Activated CD4-positive, alpha-beta T cell treated with anti-CD3 and anti-CD28 coated beads for 36 hours (primary cell): ENCODE measurements at places on chromosomes 3 and 15. TPM values are rescaled to one million over a fixed set of nuclear protein-coding genes. Genes with fewer than 3 reads are reported as not detected.

The PRSS50 gene
- total RNA-seq, result not detected

The MKRN2OS gene
- total RNA-seq, result not detected

The HIGD2B gene
- total RNA-seq, result not detected

DNA sequence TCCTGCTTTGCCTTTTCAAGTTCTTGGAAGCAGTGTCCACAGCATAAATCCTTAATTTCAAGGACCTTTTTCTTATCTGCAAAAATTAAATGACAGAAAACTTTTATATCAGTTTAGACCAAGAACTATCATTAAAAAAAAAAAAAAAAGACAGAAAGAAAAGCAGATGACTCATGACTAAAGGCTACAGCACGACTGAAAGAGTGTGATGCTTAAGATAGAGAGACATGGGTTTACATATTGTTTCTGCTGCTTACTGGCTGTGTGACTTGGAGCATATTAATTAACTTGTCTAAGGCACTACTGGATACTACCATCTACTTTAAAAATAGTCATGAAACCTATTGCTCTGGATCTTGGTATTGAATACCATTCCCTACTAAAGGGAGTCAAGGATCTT is 62.3 kb downstream of the CEP152 start:
- no peak overlapping the region for H3K4me3 ChIP-seq
- no peak for DNase-seq
- H3K36me3 ChIP-seq, result peaks cover 52% of the 10 kb centered on the region
- H3K27me3 ChIP-seq, result no peaks in the 10 kb centered on the region
- no peaks in the 10 kb centered on the region for H3K4me1 ChIP-seq
- no peak overlapping the region for H3K27ac ChIP-seq

GRCh38 chr3:72836416-72836815 is 11.8 kb downstream of the SHQ1 start:
- no peaks in the 10 kb centered on the region for H3K27me3 ChIP-seq
- no peaks in the 10 kb centered on the region for H3K4me1 ChIP-seq
- H3K36me3 ChIP-seq, result peaks cover 37% of the 10 kb centered on the region
- no peak overlapping the region for H3K27ac ChIP-seq

The GASK1A gene
- total RNA-seq, result not detected

GRCh38 chr15:35306361-35306981 is 221.4 kb upstream of the NANOGP8 start:
- H3K27me3 ChIP-seq, result no peaks in the 10 kb centered on the region
- no peaks in the 10 kb centered on the region for H3K4me1 ChIP-seq
- DNase-seq, result no peak
- no peak overlapping the region for H3K4me3 ChIP-seq
- no peak overlapping the region for H3K27ac ChIP-seq

DNA sequence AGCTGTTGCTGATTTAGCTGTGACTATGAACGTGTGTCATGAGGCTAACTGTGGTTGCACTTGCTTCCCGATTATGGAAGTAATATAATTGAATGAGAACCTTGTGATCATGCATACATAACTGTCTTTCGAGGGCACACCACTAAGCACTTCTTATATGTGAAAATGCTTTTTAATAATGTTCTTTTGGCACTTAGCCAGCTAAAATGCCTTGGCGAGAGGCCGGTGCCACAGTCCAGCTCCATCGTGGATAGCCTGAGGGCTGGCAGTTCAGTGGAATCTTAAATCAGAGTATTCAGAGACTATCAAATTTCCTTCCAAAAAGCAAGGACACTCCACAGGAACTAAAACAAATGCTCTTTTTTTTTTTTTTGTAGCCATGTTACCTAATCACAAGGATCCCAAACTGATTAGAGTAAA is 161.6 kb upstream of the FRMD4B start:
- H3K4me3 ChIP-seq, result no peak overlapping the region
- no peaks in the 10 kb centered on the region for H3K36me3 ChIP-seq
- no peak for DNase-seq
- H3K4me1 ChIP-seq, result no peaks in the 10 kb centered on the region

- peaks cover 7% of the 10 kb centered on the region for H3K27me3 ChIP-seq
- no peak for DNase-seq
- peak overlapping the region; percentile 5 for H3K27ac ChIP-seq
- H3K36me3 ChIP-seq, result no peaks in the 10 kb centered on the region
- peaks cover 14% of the 10 kb centered on the region for H3K4me1 ChIP-seq
Observed at GRCh38 chr3:108416111-108416869, 94.1 kb downstream of the MYH15 start.

DNA sequence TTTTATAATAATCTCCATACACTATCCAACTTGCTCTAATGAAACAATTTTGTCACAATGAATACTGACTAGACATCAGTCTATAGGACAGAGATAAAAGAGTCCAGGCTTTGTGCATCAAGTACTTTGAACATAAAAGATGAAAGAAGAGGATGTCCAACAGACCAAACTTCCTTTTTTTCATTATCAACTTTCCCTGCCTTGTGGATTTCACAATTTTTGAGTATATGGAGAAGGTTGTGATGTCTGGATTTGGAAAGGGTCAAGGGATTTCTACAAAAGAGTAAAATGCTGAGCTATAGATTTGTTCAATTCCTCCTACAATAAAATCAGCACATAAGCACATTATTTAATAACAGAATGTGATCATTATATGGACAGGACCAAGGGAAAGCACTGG is 25.7 kb downstream of the CD47 start:
- H3K27ac ChIP-seq, result no peak overlapping the region
- H3K27me3 ChIP-seq, result no peaks in the 10 kb centered on the region
- peaks cover 68% of the 10 kb centered on the region for H3K36me3 ChIP-seq

The NRG4 gene
- not detected for total RNA-seq

DNA sequence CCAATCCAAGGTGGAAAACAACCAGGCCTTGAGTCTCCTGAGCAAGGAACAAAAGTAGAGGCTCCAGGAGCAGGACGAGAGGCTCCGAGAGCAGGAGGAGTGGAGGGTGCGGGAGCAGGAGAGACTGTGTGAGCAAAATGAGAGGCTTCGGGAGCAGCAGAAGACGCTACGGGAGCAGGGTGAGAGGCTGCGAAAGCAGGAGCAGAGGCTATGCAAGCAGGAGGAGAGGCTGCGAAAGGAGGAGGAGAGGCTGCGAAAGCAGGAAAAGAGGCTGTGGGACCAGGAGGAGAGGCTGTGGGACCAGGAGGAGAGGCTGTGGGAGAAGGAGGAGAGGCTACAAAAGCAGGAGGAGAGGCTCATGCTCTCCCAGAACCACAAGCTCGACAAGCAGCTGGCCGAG is 60.3 kb upstream of the UBE2Q2 start:
- no peak overlapping the region for H3K27ac ChIP-seq
- H3K4me1 ChIP-seq, result no peaks in the 10 kb centered on the region
- DNase-seq, result no peak
- no peak overlapping the region for H3K4me3 ChIP-seq

The ALDH1L1 gene
- 0.18 TPM for total RNA-seq

The FGF12 gene
- not detected for total RNA-seq

DNA sequence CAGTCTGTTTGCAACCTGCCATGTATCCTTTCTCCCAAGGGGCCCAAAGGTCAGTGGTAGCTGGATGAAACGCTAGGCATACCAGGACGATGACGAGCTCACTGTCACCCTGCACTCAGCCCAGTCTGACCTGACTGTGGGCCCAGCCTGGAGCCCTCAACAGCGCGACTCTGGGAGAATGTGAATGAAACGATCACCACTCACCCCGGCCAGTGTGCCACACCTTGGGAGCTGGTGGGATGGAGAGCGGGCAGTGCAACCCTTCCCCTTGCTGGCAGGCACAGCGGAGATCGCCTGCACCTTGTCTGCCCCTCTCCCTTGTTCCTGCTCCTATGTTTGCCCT is 27.2 kb downstream of the SRPRB start:
- H3K27me3 ChIP-seq, result no peaks in the 10 kb centered on the region
- H3K27ac ChIP-seq, result no peak overlapping the region
- H3K4me1 ChIP-seq, result no peaks in the 10 kb centered on the region
- no peak overlapping the region for H3K4me3 ChIP-seq

GRCh38 chr3:177781686-177782161 is 584.4 kb upstream of the TBL1XR1 start:
- no peaks in the 10 kb centered on the region for H3K27me3 ChIP-seq
- H3K4me1 ChIP-seq, result peaks cover 26% of the 10 kb centered on the region
- no peak for DNase-seq
- no peaks in the 10 kb centered on the region for H3K36me3 ChIP-seq
- H3K27ac ChIP-seq, result no peak overlapping the region

The C3orf20 gene
- not detected for total RNA-seq

- no peak overlapping the region for H3K4me3 ChIP-seq
- no peaks in the 10 kb centered on the region for H3K27me3 ChIP-seq
- no peaks in the 10 kb centered on the region for H3K36me3 ChIP-seq
- H3K4me1 ChIP-seq, result no peaks in the 10 kb centered on the region
- no peak for DNase-seq
- H3K27ac ChIP-seq, result no peak overlapping the region
Observed at GRCh38 chr3:80010021-80010571, 242.3 kb upstream of the ROBO1 start.

- peaks cover 61% of the 10 kb centered on the region for H3K4me1 ChIP-seq
- peak overlapping the region; percentile 45 for H3K27ac ChIP-seq
- no peak overlapping the region for H3K4me3 ChIP-seq
- no peak for DNase-seq
Observed at GRCh38 chr3:12190221-12190807, 31.6 kb upstream of the TIMP4 start.

- H3K27ac ChIP-seq, result no peak overlapping the region
- H3K4me3 ChIP-seq, result no peak overlapping the region
- no peaks in the 10 kb centered on the region for H3K4me1 ChIP-seq
- no peaks in the 10 kb centered on the region for H3K36me3 ChIP-seq
- no peak for DNase-seq
Observed at GRCh38 chr15:68992696-68993095, 21.8 kb upstream of the NOX5 start.

DNA sequence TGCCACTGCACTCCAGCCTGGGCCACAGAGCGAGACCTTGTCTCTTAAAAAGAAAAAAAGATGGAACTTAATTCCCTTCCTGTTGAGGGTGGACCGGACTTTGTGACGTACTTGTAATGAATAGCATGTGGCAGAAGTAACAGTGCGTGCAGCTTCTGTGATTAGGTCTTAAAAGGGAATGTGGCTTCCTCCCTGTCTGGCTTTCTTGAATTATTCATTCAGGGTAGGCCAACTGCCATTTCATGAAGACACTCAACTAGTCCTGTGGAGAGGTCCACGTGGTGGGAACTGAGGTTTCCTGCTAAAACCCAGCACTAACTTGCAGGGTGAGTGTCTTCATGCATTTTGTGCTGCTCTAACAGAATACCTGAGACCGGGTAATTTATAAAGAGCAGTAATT is 98.9 kb upstream of the PIAS1 start:
- H3K27ac ChIP-seq, result no peak overlapping the region
- no peak for DNase-seq
- H3K27me3 ChIP-seq, result peaks cover 10% of the 10 kb centered on the region
- H3K4me1 ChIP-seq, result no peaks in the 10 kb centered on the region
- no peaks in the 10 kb centered on the region for H3K36me3 ChIP-seq

- no peak overlapping the region for H3K4me3 ChIP-seq
- no peaks in the 10 kb centered on the region for H3K4me1 ChIP-seq
- no peaks in the 10 kb centered on the region for H3K36me3 ChIP-seq
- no peaks in the 10 kb centered on the region for H3K27me3 ChIP-seq
Observed at GRCh38 chr15:66630801-66631351, 65.1 kb upstream of the LCTL start.

GRCh38 chr3:188468662-188469061 is 314.7 kb downstream of the LPP start:
- DNase-seq, result no peak
- no peaks in the 10 kb centered on the region for H3K27me3 ChIP-seq
- no peak overlapping the region for H3K4me3 ChIP-seq
- H3K4me1 ChIP-seq, result no peaks in the 10 kb centered on the region
- peaks cover 7% of the 10 kb centered on the region for H3K36me3 ChIP-seq

GRCh38 chr3:179750720-179751328 is 98.0 kb downstream of the USP13 start:
- H3K36me3 ChIP-seq, result peaks cover 17% of the 10 kb centered on the region
- H3K4me3 ChIP-seq, result no peak overlapping the region
- H3K27ac ChIP-seq, result no peak overlapping the region
- H3K27me3 ChIP-seq, result no peaks in the 10 kb centered on the region
- DNase-seq, result peak; percentile 12

GRCh38 chr3:187759601-187760000 is 14.3 kb upstream of the BCL6 start:
- no peaks in the 10 kb centered on the region for H3K36me3 ChIP-seq
- no peak for DNase-seq
- H3K4me1 ChIP-seq, result peaks cover 5% of the 10 kb centered on the region
- no peak overlapping the region for H3K27ac ChIP-seq
- H3K27me3 ChIP-seq, result peaks cover 12% of the 10 kb centered on the region

The GRAMD1C gene
- 0.97 TPM for total RNA-seq

DNA sequence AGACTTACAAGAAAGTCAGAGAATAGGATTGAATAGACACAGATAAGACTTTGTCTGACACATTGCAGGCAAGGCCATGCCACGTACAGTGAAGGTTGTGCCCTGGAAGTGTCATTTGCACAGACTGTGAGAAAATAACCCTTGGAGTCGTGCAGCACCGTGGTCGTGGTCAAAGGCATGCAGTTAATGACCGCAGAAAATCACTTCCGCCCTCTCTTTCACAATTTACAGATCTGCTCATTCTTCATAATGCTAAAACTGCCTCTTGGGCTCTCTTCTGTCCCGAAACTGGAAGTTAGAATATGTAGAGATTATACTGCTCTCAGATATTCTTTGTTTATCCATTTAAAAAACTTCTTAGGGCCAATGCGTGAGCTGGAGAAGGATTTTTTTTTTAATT is 73.2 kb upstream of the CTXND1 start:
- H3K27ac ChIP-seq, result no peak overlapping the region
- no peak for DNase-seq
- no peaks in the 10 kb centered on the region for H3K4me1 ChIP-seq
- peaks cover 10% of the 10 kb centered on the region for H3K27me3 ChIP-seq

- no peak for DNase-seq
- H3K36me3 ChIP-seq, result no peaks in the 10 kb centered on the region
Observed at GRCh38 chr3:87727783-87728182, 331.0 kb downstream of the CGGBP1 start.

- DNase-seq, result peak; percentile 73
- H3K27me3 ChIP-seq, result no peaks in the 10 kb centered on the region
- peaks cover 4% of the 10 kb centered on the region for H3K4me1 ChIP-seq
- no peak overlapping the region for H3K4me3 ChIP-seq
Observed at GRCh38 chr3:170689893-170690660, 104.2 kb upstream of the SLC7A14 start.

The TM4SF18 gene
- total RNA-seq, result not detected

The SPTBN5 gene
- total RNA-seq, result 0.46 TPM

DNA sequence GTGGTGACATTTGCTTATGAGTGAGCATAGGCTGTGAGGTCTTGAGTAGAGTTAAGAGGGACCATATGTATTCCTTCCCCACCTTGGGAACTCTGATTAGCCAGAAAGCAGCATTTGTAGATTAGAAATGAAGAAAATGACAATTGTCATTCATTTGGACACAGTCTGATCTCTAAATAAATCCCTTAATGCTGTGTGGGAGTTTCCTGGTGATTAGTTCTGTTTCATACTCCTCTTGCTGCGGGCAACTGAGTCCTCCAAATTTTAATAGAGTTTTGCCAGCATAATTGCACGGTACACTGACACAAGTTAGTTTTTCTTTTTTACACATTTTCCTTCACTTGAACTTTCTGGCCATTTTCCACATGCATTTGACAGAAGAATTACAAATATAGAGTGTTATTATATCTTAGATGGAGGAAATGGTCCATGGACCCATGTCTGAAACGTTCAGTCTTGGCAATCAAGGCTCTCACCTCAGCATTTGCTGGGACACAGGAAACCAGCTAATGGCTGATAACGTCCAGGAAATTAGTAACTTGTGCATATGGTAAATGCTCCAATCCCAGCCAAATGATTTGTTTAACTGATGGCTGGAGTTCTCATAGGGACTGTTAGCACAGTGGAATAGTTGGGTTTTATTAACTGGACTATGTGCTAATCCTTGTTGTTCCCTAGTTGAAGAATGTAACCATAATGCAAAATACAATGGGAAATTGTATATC is 321.2 kb downstream of the RBMS3 start:
- H3K27me3 ChIP-seq, result no peaks in the 10 kb centered on the region
